Activated naive CD4-positive, alpha-beta T cell (primary cell): ENCODE measurements at places on chromosomes 2 and 18.

DNA sequence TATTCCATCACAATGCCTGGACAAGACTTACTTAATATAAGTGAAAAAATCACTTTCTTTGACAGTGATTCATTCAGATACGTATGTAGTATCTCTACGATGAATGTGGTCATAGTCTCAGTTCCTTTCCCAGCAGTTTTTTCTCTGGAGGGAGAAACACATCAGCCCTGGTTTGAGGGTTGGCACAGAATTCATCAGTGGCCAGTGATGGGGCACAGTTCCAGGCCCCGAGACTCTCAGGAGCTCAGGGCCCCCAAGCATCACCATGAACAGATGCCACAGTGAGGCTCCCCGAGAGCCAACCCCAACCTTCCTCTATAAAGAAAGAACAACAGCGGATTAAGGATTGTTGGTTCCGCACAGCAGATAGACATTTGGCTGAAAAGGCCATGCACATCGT, 12.5 kb downstream of the PRKAG3 start:
- DNase-seq, result no peak

GRCh38 chr2:215556979-215557378, 121.1 kb upstream of the FN1 start:
- DNase-seq, result no peak

- DNase-seq, result no peak
These were observed 4.3 kb downstream of the SMYD5 start for GRCh38 chr2:73218298-73218697.

GRCh38 chr18:48938827-48939204, 11.9 kb downstream of the SMAD7 start:
- DNase-seq, result no peak
